ENCODE measurements at places on chromosomes 2 and 18.

GRCh38 chr2:146415291-146415690 is 1429.5 kb upstream of the ACVR2A start:
- DNase-seq: no peak

- peak; percentile 50 for DNase-seq
Measured at GRCh38 chr2:675982-676646, 1.1 kb downstream of the TMEM18 start.

DNA sequence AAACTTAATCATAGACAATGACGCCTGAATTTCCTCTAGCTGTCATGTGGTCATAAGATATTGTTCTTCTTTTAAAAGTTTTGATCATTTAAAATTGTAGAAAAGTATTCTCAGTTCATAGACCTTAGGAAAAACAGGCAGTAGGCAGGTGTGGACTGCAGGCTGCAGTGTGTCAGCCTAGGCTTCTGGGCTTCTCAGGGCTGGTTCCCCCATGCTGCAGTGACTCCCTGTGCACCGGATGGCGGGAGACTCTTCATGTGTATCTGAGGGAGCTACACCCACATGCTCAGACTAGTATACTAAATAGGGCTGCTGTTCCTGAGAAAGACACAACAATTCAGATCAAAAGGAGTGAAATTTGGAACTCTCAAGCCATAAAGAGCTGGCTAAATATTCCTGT is 72.4 kb downstream of the PXDN start:
- no peak for DNase-seq

- no peak for DNase-seq
Measured at GRCh38 chr18:55402731-55403405, 185.1 kb downstream of the TCF4 start.

DNA sequence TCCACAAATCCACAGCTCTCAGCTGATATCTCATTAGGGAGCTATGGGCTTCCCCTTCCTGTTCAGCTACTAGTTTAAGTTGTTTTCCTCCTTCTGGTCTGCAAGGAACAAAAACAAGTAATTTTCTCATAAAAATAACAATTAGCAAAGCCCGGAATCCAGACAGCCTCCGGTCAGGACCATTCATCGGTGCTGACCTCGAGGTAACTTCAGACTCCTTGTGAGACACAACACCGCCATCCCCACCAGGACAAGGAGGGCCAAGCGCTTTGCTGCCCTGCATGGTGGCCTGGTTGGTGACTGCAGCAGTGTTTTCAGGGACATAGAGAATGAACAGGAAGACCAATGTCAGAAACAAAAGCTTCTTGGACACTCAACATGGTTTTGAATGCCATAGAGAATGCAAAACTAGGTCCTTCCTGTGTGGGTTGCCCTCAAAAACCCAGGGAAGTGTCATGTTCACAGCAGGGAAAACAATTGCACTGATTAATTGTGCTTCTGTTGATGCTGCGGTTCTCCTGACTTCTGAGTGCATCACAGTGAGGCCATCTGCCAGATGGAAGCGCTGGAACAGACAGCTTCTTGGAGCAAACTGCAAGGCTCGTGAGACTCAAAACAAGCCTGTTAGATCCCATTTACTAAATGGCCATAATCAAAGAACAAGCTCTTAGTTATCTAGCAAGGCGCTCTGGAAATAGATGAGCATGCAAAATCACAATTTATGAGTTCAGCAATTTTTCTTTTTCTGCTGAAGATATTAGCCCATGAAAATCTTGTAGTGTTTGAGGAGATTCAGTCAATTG is 77.1 kb downstream of the HS1BP3 start:
- no peak for DNase-seq

DNA sequence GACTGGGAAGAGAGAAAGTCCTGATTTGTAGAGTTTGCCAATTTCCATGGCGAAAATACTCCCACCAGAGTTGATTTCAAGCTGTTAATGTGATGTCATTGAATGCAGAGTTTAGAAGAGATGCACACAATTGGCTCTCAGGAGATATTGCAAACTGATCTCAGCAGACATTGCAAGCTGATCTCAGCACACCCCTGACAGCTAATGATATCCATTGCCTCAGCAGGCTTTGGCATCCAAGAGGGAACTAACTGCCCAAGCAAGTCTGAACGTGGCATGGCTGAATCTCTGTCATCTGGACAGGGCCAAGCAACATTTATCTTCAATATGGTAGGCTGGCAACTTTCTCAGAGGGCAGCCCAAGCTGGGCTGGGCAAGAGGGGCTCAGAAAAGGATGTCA is 78.4 kb upstream of the CYP1B1 start:
- no peak for DNase-seq

GRCh38 chr2:179646173-179646769 is 215.1 kb downstream of the ZNF385B start:
- DNase-seq: no peak

DNA sequence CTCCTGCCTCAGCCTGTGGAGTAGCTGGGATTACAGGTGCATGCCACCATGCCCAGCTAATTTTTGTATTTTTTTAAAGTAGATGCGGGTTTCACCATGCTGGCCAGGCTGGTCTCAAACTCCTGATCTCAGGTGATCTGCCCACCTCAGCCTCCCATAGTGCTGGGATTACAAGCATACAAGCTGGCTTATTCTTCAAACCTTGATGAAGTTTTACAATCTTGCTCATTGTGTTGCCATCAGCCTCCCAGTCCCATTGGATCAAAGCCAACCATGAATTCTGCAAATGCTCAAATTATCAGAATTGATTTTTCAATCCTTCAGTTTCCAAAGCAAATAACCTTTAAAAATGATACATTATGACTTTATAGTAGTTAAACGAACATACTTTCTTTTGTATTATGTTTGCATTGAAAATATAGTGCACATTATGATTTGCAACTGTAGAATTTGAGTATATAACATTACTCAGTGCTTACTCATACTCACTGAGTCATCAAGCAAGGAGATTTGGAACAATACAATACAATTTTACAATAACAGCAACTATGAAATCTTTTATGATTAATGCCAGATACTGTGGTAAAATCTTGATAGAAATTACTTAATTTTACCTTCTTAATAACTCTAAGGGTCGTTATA is 1491.9 kb upstream of the CELF4 start:
- no peak for DNase-seq

- DNase-seq: no peak
Measured at GRCh38 chr2:128233790-128234395, 84.8 kb downstream of the HS6ST1 start.

GRCh38 chr2:166361351-166362153 is 14.2 kb downstream of the SCN9A start:
- peak; percentile 17 for DNase-seq

DNA sequence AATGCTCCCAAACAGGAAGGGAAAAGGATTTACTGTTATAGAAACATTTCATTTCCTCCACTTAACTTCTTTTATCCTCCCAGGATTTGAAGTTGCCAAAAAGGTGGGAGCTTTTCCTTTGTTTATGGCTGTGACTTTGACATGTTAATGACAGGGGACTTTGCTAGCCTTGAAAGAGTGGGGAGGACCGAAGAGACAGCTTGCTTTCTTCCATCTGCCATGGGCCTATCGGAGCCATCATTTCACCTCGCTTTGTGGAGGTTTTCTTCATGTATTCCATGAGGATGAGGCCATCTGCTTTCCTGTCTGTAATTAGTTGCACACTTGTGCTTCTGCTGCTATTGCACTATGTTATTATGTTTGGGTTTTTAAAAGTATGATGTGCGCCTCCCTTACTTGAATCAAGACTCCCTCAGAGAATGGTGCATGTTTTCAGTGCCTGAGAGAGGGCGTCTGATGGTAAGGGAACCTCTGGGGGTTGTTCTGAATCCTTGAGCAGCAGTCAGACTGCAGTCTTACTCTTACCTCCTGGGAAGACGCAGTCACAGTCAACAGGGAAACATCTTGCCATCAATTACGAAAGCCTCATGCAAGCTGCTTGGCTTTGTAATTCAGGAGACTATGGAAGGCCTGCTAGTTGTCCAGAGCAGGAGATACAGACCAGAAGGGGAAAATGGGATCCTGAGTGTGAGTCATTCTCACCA is 173.3 kb upstream of the MGAT5 start:
- DNase-seq: no peak
